Activated T-cell treated with anti-CD3 and anti-CD28 coated beads, Interleukin-2, amount 50 U/mL, for 72 hours (primary cell): ENCODE measurements at places on chromosomes 16 and 17. TPM values are rescaled to one million over a fixed set of nuclear protein-coding genes. Genes with fewer than 3 reads are reported as not detected.
A peak's percentile ranks its signal among the peaks of the same experiment; 100 is the strongest.

CCL15 gene
- total RNA-seq: not detected

OR2C1 gene
- total RNA-seq: not detected

QPRT gene
- 4.5 TPM for total RNA-seq

GRCh38 chr17:80529104-80529903 is 15.3 kb upstream of the RPTOR start:
- H3K36me3 ChIP-seq: no peaks in the 10 kb centered on the region
- no peaks in the 10 kb centered on the region for H3K4me1 ChIP-seq
- no peak overlapping the region for H3K27ac ChIP-seq

DNA sequence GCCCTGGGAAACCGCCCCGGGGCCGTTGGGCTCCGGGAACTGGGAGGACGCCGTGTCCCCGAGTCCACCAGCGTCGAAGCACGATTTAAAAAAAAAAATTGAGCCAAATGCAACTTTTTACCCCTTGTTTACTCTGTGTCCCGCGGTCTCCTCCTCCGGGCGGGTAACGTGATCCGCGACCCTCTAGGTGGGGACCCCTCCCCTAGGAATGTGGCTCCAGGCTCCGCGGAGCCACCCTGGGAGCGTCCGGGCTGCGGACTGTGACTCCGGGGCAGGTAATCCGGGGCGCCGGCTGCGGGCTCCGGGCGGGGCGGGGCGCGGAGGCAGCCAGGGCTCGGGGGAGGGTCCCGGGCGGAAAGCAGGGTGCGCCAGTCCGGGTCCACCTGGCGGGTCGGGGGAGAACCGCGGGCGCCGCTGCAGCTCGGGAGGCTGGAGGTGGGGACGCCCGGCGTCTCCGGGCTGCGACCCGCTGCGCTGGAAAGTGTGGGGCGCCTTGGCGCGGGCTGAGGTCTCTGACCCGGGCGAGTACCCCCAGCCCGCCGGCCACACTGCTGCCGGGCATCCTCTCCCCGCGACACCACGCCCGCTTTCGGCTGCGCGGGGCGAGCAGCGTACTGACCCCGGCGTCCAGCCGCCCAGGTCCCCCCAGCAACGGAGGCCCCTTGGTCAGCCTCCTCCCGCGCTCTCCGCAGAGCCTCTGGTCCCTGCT is 852 bp upstream of the HELZ start:
- DNase-seq: peak; percentile 79
- peak overlapping the region; percentile 90 for H3K27ac ChIP-seq
- peaks cover 9% of the 10 kb centered on the region for H3K27me3 ChIP-seq
- peak overlapping the region; percentile 77 for H3K4me3 ChIP-seq
- peaks cover 33% of the 10 kb centered on the region for H3K4me1 ChIP-seq
- peaks cover 9% of the 10 kb centered on the region for H3K36me3 ChIP-seq

DNA sequence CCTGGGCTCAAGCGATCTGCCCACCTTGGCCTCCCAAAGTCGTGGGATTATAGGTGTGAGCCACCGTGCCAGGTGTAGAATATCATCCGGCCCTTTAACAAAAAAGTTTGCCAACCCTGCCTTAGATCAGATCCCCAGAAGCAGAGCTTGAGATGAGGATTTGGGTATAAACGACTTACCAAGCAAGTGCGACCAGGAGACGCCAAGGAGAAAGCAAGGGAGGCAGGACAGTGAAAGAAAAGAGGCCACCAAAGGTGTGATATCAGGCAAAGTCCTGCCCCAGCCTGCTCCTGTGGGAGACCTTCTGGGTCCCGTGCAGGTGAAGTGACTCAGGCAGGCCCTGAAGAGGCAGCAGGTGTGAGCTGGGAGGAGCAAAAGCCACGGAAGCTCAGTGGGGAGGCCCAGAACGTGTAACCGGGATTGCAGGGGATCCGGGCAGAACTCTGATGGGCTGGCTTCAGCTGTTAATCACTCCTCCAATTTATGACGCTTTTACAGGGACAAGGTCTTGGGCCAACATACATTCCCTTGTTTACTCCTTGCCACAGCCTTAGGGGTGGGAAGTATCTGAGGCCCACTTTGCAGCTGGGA is 14.1 kb upstream of the CALB2 start:
- no peak for DNase-seq
- no peaks in the 10 kb centered on the region for H3K27me3 ChIP-seq
- no peak overlapping the region for H3K27ac ChIP-seq
- H3K36me3 ChIP-seq: no peaks in the 10 kb centered on the region
- H3K4me1 ChIP-seq: no peaks in the 10 kb centered on the region

- H3K4me1 ChIP-seq: no peaks in the 10 kb centered on the region
- peaks cover 7% of the 10 kb centered on the region for H3K36me3 ChIP-seq
- DNase-seq: no peak
- no peak overlapping the region for H3K27ac ChIP-seq
- peaks cover 16% of the 10 kb centered on the region for H3K27me3 ChIP-seq
- no peak overlapping the region for H3K4me3 ChIP-seq
Measured at GRCh38 chr17:73969956-73970355, 233.5 kb upstream of the RPL38 start.

GRCh38 chr17:17492085-17492484 is 4.1 kb downstream of the RASD1 start:
- H3K4me3 ChIP-seq: no peak overlapping the region
- DNase-seq: no peak
- peaks cover 25% of the 10 kb centered on the region for H3K4me1 ChIP-seq
- peaks cover 7% of the 10 kb centered on the region for H3K27me3 ChIP-seq

- no peak overlapping the region for H3K4me3 ChIP-seq
- no peaks in the 10 kb centered on the region for H3K36me3 ChIP-seq
- no peak for DNase-seq
- H3K4me1 ChIP-seq: no peaks in the 10 kb centered on the region
- H3K27ac ChIP-seq: no peak overlapping the region
Measured at GRCh38 chr17:34260861-34261260, 5.8 kb downstream of the CCL2 start.

GRCh38 chr17:73231395-73231794 is 30.3 kb downstream of the CPSF4L start:
- peak overlapping the region; percentile 93 for H3K4me3 ChIP-seq
- peak overlapping the region; percentile 91 for H3K27ac ChIP-seq
- DNase-seq: no peak
- no peaks in the 10 kb centered on the region for H3K27me3 ChIP-seq
- H3K4me1 ChIP-seq: peaks cover 63% of the 10 kb centered on the region
